ENCODE measurements at places on chromosomes 6 and 20.
A peak's percentile ranks its signal among the peaks of the same experiment; 100 is the strongest.

- no peak for DNase-seq
These were observed 106.2 kb downstream of the KIF13A start for GRCh38 chr6:17881085-17881858.

DNA sequence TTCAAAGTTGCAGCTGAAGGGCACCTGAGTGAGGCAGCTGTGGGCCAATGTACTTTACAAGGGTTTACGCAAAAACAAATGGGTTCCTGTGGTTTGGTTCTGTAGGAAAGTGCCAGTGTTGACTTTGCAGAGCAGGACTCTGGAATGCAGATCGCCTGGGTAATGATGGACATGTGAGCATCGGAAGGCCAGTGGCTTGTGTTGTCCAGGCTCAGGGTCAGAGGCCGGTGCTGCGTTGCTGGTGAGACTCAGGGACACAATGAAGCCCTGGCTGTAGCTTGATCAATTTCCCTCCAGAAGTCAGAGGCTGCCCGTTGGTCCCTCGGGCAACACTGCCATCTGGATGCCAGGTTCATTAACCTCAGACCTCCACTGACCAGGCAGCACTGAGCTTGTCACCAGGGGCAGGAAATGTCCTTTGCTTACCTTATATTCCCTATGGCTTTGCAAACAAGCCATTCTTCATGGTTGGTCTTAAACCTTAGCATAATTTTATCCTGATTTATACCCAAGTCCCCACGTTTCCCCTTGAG, 753.4 kb downstream of the QKI start:
- DNase-seq: no peak

DNA sequence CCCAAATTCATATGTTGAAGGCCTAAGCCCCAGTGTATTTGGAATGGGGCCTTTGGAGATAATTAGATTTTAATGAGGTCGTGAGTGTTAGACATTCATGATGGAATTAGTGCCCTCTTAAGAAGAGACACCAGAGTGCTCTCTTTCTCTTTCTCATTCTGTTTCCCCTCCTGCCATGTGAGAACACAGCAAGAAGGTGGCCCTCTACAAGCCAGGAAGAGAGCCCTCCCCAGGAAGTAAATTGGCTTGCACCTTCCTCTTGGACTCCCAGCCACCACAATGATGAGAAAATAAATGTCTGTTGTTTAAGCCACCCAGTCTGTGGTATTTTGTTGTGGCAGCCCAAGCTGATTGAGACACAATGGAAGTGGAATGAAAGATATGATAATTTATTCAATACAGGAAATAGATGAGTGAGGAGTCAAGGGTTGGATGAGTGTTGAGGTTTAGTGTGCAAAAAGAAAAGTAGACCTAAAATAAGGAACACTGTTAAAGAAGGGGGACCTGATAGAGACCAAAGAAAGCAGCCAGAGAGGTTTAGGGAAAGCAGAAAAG, 25.9 kb upstream of the ATXN1 start:
- DNase-seq: no peak

- no peak for DNase-seq
These were observed 433.7 kb downstream of the MAFB start for GRCh38 chr20:40255365-40255764.

GRCh38 chr6:108707328-108707976, 140.8 kb upstream of the ARMC2 start:
- DNase-seq: no peak

GRCh38 chr6:14790976-14791375, 454.9 kb upstream of the JARID2 start:
- DNase-seq: no peak

DNA sequence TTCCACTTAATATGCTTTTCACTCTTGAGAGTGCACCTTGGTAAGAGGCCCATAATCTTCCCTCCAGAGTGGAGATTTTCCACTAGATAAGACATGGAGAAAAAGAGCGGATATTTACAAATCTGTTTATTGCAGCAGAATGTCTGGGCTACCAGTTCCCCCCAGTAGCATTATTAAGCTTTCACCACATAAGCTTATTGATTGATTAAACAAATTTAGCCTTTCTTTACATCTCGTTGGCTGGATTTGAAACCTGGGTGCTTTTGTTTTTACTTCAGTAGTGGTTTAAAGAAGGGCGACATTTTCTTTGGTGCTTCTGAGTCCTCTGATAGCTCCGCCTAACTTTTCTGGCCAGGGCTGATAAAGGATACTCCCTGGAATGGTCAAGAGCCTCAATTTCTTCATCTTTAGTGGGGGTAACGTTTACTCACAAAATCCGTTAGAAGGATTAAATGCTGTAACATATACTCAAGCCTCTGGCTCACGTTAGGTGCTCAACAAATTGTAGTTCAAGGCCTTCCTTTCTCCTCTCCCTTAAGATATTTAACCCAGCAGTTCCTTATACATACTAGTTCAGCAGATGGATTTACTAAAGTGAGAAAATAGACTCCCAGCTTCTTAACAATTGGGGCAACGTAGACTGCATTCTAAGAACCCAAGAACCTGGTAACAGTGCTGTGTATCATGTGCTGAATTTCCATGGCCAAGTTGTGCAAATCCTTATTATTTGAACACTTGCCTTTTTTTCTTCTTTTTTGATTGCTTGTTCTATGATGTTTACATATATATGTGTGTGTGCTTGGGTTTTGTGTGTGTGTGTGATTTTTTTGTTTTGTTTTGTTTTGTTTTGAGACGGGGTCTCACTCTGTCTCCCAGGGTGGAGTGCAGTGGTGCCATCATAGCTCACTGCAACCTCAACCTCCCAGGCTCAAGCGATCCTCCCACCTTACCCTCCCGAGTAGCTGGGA, 91.4 kb downstream of the RREB1 start:
- no peak for DNase-seq

GRCh38 chr20:9412309-9412708, 102.1 kb upstream of the LAMP5 start:
- DNase-seq: no peak

GRCh38 chr20:2814587-2815051, at the start of gene C20orf141:
Gene C20orf141, plus strand, starts transcription at chr20:2814987. Its CDS starts 198 bp downstream, at chr20:2815185.
- peak; percentile 75 for DNase-seq

GRCh38 chr6:161214722-161215121, 59.1 kb downstream of the AGPAT4 start:
- no peak for DNase-seq

DNA sequence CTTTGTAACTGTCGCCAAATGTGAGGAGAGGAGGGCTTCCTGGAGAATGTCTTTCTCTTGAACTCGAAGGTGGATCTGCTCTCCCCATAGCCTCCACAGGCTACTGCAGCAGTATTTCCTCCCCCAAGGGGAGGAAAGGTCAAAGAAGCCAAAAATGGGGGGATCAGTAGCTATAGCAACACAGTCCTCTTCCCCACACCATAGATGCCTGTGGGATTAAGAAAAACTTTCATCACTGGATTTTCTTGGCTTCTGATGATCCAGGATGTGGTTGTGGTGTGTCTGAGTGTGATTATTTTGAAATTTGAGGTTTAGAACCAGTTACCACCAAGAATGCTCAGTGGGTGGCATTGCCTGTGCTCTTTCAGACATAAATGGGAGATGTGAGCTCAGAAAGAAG, 140.1 kb upstream of the SPACA1 start:
- DNase-seq: no peak

GRCh38 chr6:11613858-11614257, 76.3 kb downstream of the TMEM170B start:
- DNase-seq: no peak

DNA sequence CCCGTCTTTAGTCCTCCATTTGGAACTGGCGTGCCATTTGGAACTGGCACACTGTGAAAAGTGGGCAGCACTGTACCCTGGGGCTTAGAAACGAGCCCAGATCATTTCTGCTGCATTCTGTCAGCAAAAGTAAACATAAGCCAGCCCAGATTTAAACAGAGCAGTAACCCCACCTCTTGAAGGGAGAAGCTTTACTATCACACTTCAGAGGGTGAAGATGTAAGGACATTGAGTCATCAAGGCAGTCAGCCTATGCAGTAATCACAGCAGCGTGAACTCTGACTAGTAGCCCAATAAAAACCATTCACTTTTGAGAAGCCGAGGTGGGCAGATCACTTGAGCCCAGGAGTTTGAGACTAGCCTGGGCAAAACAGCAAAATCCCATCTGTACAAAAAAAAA, 216.9 kb downstream of the EYA2 start:
- DNase-seq: no peak

DNA sequence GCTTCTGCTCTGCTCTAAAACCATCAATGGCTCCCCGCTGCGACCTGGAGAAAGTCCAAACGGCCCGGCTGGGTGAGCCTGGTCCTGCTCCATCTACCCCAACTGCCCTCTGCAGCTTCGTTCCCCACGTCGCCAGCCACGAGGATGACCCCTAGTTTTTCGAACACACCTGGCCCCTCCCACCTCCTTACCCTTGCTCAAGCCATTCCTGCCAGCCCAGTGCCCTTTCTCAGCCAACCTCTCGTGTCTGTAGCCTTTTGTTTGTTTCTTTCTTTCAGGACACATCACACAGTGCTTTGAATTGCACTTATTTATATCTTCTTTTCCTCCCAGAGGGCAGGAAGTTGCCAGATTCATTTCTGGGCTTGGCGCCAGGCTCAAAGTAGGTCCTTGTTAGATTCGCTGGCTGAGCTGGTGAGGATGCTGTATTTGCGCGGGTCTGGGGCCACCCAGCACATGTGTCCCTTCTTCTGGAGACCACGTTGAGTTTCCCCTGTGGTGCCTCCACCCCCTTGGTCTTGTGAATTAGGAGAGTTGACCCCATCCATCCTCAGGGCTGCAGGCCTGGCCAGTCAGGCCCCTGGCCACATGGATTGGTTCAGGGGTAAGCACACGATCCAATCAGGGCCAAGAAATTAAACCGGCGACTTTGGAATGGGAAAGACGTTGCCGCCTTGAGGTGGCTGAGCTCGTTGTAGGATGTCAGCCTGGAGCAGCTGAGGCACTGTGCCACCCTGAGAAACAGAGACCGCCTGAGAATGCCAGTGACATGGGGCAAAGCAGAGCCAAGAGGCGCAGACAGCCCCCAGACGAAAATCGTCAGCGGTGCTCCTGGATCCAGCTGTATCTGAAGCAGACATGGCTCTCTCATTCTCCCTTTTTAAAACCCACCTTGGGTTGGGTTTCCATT, 156.0 kb downstream of the CEBPB start:
- peak; percentile 97 for DNase-seq

DNA sequence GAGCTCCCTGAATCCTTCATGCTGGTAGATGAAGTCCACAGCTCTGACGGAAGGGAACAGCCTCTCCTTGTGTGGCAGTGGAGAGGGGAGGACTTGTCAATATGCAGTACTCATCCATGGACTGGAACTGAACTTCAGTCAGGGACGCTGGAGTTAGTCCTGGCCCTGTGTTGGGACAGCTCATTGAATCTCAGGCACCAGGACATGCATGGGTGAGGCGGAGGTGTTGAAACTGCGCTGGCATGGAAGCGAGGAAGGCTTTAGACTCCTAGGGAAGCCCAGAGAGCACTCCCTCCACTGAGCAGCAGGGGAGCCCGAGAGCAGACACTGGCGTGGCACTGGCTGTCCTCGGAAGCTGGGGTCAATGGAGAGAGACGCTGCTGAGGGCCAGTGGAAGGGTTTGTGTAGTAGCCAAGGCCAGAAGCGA, 161.3 kb upstream of the GGTLC1 start:
- peak; percentile 52 for DNase-seq

GRCh38 chr20:36528176-36528874, 13.0 kb upstream of the MYL9 start:
- DNase-seq: no peak

- DNase-seq: no peak
These were observed 105.5 kb downstream of the PDSS2 start for GRCh38 chr6:107353773-107354382.

GRCh38 chr6:141463237-141463977, 669.3 kb upstream of the GJE1 start:
- DNase-seq: no peak

GRCh38 chr6:154230910-154231595, 125.5 kb downstream of the IPCEF1 start:
- DNase-seq: no peak

- no peak for DNase-seq
These were observed 648.0 kb upstream of the GJE1 start for GRCh38 chr6:141484711-141485110.

GRCh38 chr6:129936329-129937165, 75.4 kb upstream of the TMEM244 start:
- DNase-seq: no peak

- no peak for DNase-seq
These were observed 96.6 kb downstream of the BTBD3 start for GRCh38 chr20:12014276-12014675.

GRCh38 chr6:140319209-140319608, 944.8 kb upstream of the CITED2 start:
- no peak for DNase-seq

DNA sequence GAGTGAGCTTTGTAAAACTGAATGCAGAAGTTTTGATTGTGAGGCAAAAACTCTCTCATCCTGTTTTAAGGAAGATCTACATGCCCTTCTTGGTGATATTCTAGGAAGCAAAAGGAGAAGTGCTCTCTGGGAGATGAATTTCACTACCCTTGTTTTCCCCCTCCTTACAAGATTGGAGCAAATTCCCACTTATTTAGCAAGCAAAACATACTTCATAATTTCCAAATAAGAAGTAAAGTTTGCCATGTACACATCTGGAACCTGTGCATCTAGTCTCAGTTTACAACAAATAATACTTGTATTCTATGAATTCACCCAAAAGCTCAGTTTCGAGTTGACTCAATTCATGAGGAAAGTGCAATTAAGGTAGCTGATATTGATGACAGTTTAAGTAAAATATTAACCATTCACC, 27.6 kb upstream of the IFNGR1 start:
- DNase-seq: no peak

GRCh38 chr6:132768051-132768517, 10.4 kb upstream of the VNN2 start:
- DNase-seq: no peak

GRCh38 chr6:157711060-157711459, 112.0 kb upstream of the SNX9 start:
- no peak for DNase-seq

GRCh38 chr6:52392944-52393343, 27.2 kb upstream of the EFHC1 start:
- DNase-seq: no peak

DNA sequence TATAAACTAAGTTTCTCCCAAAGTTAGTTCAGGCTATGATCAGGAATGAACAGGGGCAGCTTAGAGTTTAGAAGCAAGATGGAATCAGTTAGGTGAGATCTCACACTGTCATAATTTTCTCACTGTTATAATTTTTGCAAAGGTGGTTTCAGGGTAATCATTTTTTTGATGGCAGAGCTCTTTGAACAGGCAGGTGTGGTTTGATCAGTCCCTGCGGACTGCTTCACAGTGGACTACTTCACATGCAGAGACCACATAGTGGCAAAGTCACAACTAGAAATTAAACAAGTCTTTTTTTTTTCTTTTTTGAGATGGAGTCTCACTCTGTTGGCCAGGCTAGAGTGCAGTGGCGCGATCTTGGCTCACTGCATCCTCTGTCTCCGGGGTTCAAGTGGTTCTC, 6.8 kb downstream of the MAS1 start:
- DNase-seq: no peak

DNA sequence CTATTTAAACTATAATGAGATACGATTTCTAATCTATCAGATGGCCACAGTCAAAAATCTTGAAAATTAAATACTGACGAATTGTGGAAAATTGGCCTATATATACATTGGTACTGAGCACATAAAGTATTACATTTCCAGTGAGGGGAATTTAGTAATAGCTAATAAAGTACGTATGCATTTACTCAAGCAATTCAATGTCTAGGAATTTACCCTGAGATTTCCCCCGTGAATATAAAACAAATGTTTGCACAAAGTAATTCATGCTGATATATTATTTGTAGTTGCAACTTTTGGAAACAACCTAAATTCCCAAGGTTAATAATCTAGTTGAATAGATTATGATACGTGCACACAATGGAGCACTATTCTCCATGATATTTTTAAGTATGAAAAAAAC, 14.7 kb upstream of the C6orf141 start:
- no peak for DNase-seq
